ENCODE measurements at places on chromosomes 6 and 20.

- no peak overlapping the region for H3K4me3 ChIP-seq
- no peak for DNase-seq
- no peaks in the 10 kb centered on the region for H3K4me1 ChIP-seq
- peak overlapping the region; percentile 83 for H3K27ac ChIP-seq
Observed at GRCh38 chr6:104639668-104640067, 220.1 kb downstream of the HACE1 start.

GRCh38 chr6:80404889-80405288 lies 298.4 kb downstream of the BCKDHB start:
- no peak overlapping the region for H3K27ac ChIP-seq
- no peak for DNase-seq
- no peaks in the 10 kb centered on the region for H3K36me3 ChIP-seq

DNA sequence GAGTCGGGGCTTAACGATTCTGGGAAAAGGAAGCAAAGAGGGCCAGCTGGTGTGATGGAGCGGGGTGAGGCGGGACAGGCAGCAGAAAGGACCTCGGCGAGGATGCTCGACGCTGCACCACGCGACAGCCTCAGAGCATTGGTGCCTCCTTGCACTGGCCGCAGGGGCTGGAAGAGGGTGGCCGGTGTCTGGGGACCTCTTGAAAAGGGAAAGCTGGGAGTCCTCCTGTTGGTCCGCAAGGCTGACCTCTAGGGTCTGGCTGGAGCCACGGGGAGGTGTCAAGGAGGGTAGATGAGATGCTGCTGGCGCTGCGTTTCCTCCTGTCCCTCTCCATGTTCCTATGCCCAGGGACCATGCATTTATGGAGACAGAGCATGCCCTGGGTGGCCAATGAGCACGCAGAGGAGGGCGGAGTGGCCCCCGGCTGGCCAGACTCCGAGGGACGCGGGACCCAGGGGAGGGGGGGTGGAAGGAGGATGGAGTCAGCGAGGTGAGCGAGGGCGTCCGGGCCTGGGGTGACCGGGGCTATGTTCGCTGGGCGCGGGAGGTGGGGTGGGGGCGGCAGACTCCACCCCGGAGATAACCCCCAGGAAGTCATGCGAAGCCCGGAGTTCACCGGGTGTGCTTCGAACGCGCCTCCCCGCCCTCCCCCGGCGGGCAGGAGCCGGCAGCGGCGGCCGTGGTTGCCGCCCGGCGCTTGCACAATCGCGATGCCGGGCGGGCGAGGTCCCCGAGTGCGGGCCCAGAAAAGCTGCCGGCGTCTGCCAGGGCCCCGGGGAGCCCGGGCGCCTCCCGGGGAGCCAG lies at the start of gene CYP24A1:
CYP24A1 (minus strand) TSS at position 334 of the 804 bp plus-strand sequence. CDS start 407 bp downstream, outside the sequence.
- H3K36me3 ChIP-seq: no peaks in the 10 kb centered on the region
- H3K4me1 ChIP-seq: no peaks in the 10 kb centered on the region
- H3K27ac ChIP-seq: no peak within 1 kb of the TSS
- peaks cover 15% of the 10 kb centered on the region for H3K27me3 ChIP-seq
- DNase-seq: no peak

GRCh38 chr6:72966628-72967280 lies 258.5 kb downstream of the KHDC1L start:
- no peaks in the 10 kb centered on the region for H3K36me3 ChIP-seq
- no peaks in the 10 kb centered on the region for H3K27me3 ChIP-seq
- DNase-seq: no peak
- no peaks in the 10 kb centered on the region for H3K4me1 ChIP-seq
- H3K27ac ChIP-seq: no peak overlapping the region

DNA sequence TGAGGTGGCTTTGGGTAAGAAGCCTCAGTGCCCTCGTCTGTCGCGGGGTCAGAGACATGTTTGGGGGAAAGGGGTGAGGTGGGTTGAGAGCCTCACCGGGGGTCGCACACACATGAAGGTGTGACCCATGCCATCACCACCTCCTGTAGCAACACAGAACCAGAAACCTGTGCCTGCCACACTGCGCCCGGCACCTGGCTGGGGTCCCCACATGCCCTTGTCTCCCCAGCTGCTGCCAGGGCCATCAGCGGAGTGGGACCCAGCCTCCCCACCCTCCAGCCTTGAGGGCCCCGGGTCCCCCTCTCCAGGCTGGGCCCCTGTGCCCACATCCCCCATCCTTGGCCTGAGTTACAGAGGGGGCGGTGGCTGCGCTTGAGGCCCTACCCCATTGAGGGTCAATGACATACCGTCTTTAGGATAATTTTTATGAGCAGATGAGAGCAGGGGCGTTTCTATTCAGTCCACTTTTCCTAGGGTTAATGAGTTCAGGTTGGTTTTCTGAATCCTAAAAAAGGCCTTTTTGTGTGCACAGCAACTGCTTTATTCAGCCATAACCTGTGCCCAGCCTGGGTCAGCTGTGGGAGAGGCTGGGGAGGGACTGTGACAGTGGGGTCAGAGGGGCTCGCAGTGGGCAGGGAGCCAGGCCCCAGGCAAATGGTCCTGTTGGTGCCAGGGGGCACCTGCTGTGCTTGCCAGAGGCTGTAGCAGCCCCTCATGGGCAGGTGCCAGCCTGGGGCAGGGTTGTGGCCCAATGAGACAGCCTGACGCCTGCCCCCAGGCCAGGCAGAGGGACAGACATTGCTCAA lies 19.4 kb downstream of the APCDD1L start:
- no peaks in the 10 kb centered on the region for H3K4me1 ChIP-seq
- no peak for DNase-seq
- H3K27ac ChIP-seq: no peak overlapping the region
- H3K36me3 ChIP-seq: no peaks in the 10 kb centered on the region
- no peak overlapping the region for H3K4me3 ChIP-seq
- H3K27me3 ChIP-seq: no peaks in the 10 kb centered on the region

- H3K27me3 ChIP-seq: no peaks in the 10 kb centered on the region
- peak overlapping the region; percentile 93 for H3K4me3 ChIP-seq
- H3K4me1 ChIP-seq: no peaks in the 10 kb centered on the region
- no peak for DNase-seq
- H3K36me3 ChIP-seq: no peaks in the 10 kb centered on the region
Observed at GRCh38 chr20:23419995-23420901, 1.0 kb downstream of the NAPB start.

DNA sequence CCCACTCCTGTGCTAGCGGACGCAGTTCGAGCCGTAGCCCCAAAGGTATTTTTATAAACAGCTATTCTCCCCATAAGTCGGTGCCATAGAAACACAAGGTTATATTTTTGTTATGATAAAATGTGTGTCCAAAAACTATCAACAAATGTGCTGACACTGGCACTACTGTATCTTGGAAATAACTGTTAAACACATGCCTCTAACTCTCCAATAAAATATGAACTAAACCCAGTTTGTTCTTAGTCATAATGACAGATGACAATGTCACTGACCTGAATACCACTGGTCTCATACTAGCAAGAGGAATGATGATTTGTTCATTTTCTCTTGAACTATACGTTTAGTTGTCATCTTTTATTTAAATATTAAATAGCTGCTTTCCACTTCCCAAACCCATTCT lies 51.4 kb upstream of the NUP153 start:
- no peaks in the 10 kb centered on the region for H3K36me3 ChIP-seq
- no peaks in the 10 kb centered on the region for H3K27me3 ChIP-seq
- H3K27ac ChIP-seq: no peak overlapping the region

- H3K27me3 ChIP-seq: no peaks in the 10 kb centered on the region
- no peak overlapping the region for H3K27ac ChIP-seq
- no peak overlapping the region for H3K4me3 ChIP-seq
Observed at GRCh38 chr6:94443701-94444100, 1024.3 kb upstream of the EPHA7 start.

DNA sequence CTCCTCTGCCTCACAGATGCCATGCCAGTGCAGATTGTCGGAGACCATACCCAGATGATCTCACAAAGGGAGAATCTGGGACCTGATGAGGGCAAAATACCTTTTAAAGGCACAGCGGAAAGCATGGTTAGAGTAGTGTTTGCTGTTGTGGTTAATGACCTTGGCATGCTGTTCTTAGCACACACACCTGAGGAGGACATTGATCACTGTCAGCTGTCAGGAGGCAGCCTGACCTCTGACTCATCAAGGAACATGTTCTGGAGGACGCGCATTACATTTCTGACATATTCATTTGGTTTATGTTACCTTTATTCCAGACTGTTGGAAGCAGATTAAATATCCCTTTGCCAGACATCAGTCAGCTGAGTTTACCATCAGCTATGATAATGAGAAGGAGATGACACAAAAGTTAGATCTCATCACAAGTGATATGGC lies 57.1 kb downstream of the GOPC start:
- no peaks in the 10 kb centered on the region for H3K4me1 ChIP-seq
- DNase-seq: no peak
- H3K4me3 ChIP-seq: no peak overlapping the region
- H3K36me3 ChIP-seq: no peaks in the 10 kb centered on the region
- no peak overlapping the region for H3K27ac ChIP-seq
- no peaks in the 10 kb centered on the region for H3K27me3 ChIP-seq

DNA sequence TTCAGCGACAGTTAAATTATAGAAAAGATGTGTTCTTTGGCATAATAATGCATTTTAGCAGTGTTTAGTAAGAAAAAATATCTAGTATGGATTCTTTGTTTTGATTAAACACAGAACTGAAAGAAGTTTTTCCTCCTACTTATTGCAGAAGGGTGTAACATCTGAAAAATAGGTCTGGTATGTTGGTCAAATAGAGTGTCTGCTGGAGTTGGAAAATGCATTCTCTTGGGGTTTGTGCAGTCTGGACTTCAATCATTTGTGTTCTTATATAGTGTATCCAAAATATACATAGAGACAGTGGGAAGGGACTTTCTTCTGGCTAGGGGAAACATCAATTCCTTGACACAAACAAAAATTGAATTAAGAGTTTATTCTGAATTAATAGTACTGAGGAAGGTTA lies 132.4 kb upstream of the MAN1A1 start:
- H3K27me3 ChIP-seq: no peaks in the 10 kb centered on the region
- no peak for DNase-seq
- no peak overlapping the region for H3K4me3 ChIP-seq
- H3K36me3 ChIP-seq: no peaks in the 10 kb centered on the region

DNA sequence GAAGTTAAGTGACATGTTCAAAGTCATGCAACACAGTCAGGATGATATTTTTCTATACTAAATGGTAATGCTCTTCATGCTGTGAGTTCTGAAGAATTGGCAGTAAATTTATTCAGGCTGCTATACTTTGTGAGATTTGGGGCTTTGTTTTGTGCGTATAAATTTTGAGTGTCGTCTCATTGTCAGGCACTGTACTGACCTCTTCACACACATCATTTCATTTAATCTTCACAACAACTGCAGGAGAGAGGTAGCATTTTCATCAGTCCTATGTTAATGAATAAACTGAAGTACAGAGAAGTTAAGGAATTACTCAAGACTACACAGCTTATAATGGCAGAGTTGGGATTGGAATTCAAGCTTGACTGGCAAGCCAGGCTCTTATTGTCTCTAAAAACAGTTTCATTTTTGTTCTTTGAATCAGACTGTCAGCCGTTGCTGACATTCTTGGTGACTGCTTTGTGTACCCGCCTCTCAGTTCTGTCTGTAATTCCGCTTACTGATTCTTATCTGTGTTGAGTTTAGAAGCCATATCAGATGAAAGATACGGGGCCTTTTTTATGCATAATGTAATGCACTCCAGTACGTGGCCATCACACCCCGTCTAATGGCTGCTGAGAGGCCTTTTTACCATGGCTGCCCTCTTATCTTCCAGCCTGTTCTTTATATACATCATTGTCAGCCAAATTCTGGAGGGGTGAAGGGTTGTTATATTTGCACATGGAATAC lies 274.9 kb downstream of the UTRN start:
- DNase-seq: no peak
- H3K27me3 ChIP-seq: no peaks in the 10 kb centered on the region
- no peaks in the 10 kb centered on the region for H3K4me1 ChIP-seq
- H3K27ac ChIP-seq: no peak overlapping the region
- H3K36me3 ChIP-seq: peaks cover 4% of the 10 kb centered on the region

DNA sequence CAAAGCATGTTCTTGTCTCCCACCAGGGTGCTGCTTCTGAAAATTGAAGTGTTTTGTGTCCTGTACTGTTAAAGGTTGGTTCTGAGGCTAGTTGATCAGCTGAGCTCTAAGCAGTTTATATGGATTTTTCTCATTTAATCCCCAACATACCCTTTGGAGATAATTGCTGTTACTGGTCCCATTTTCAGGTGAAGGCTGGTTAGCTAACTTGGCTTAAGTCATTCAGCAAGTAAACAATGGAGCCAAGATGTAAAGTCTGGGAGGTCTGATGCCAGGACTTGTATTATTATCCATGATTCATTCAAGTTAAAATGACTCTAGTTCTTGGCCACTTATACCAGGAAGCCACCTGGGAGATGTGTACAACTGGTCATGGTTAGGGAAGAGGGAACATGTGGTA lies 42.5 kb upstream of the FERMT1 start:
- H3K4me3 ChIP-seq: no peak overlapping the region
- H3K4me1 ChIP-seq: no peaks in the 10 kb centered on the region
- H3K27ac ChIP-seq: no peak overlapping the region
- DNase-seq: no peak
- H3K36me3 ChIP-seq: no peaks in the 10 kb centered on the region
- no peaks in the 10 kb centered on the region for H3K27me3 ChIP-seq
